ENCODE measurements at places on chromosomes 12 and 14.
A peak's percentile ranks its signal among the peaks of the same experiment; 100 is the strongest.

DNA sequence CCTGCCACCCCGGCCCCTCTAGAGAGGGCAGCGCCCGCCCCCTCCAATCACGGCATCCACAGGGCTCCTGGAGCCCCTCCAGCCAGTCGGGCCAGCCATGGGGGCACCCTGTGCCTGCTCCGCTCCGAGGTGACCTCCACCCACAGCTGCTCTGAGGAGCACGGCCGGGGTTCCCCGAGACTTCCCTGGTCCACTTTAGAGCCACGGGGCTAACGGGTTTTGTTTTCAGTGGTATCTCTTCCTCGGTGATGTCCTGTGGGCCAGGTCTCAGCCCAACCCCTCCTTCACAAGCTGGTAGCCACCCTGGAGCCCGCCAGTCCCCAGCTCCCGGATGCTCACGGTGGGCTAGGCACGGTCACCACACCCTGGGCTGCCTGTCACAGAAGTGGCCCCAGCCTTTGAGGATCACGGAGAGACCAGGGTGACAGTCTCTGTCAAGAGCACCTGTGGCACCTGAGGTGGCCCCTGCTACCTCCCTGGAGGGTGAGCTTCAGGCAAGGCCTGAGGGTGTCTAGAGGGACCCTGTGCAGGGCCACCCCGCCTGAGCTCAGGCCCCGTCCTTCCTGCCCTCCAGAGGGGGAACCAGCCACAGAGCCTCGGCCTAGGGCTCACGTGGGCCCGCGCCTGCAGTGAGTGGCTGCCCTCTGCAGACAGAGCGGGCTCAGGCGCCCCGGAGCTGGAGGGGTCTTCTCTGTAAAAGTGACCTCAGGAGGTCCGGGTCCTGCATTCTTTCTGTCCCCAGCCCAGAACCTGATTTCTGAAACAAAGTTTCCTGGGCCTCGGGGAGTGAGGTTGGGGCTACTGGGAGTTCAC is 146.0 kb upstream of the C14orf180 start:
- no peak for DNase-seq

DNA sequence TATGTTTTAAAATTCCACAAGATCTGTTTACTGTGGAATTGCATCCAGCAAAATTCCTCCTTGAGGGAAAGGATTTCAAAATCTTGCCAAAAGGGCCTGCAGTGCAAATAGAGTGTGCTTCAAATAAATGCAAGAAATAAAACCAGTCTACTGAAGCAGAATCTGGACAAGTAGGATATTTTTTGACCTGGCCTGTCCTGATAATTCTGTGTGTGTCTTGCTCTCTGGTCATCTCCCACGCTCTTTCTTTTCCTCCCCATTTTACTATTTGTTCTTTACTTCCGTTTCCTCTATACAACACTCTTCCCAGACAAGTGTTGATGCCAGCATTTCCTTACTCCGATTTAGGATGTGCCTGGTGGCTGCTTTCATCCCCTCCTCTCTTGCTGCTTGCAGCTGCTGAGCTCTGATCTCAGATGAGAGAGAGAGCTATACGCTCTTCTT is 115.9 kb downstream of the GPR135 start:
- DNase-seq: no peak

GRCh38 chr12:121297435-121297991 is 1.0 kb upstream of the CAMKK2 start:
- no peak for DNase-seq

DNA sequence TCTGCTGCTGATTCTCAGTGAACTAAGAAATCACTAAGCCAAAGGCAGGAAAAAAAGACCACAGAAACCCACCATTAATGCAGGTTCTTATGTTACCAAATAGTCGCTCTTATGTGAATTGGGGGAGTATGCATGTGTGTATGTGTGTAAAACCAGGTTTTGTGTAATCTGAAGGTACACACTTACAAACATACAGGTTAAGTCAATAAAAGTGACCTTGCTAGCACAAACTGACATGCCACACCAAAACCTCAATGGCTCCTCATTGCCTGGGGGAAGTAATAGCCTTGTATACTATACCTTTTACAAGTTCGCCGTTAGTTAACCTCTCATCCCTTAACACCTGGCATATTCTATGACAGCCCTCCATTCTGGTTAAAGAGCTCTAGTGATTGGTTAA is 29.8 kb upstream of the TMED10 start:
- DNase-seq: no peak

- DNase-seq: no peak
Observed at GRCh38 chr12:108750526-108750925, 19.2 kb upstream of the CORO1C start.

GRCh38 chr12:69602954-69603353 is 7.8 kb downstream of the LRRC10 start:
- DNase-seq: no peak

DNA sequence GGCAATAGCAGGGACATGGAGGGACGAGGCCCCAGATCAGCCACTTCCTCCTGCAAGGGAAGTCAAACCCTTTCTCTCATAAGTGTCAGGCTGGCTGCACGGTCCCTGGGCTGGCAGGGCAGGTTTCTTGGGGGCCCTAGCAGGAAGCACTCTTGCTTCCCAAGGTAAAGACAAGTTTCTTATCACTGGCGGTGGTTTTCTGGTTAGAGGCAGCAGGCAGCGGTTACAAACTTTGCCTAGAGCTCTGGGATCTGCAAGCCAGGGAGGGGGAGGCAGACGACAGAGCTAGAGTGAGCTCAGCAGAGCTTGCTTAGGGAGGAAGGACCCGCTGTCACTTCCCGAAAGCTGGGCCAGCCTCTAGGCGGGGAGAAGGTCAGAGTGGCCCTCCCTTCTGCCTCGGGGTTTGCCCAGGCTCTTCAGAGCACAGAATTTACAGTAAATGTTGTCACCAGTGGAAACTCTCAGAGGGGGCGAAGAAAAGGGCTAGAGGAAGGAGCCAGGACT is 20.4 kb downstream of the BATF start:
- peak; percentile 62 for DNase-seq

- no peak for DNase-seq
Observed at GRCh38 chr14:29627137-29627536, 300.5 kb downstream of the PRKD1 start.

DNA sequence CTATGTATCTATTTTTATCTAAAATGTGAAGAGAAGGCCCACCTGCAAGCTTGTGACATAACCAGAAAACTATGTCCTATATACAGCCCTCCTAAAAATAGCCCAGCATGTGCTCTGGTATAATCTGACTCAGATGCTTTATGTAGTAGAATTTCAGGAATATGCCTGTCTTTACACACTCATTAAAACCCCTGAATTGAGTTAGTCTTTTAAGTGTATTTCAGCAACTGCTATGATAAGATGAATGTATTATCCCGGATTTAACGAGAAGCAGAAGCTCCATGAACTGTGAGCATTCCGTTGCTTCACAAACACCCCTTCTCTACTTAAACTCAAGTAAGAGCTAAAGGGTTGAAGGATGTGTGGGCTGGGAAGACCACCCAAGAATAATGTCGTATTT is 89.9 kb upstream of the PRICKLE1 start:
- DNase-seq: no peak

Data from T follicular helper cell (primary cell).